CD14-positive monocyte (primary cell): ENCODE measurements at places on chromosomes 13 and 19. TPM values are rescaled to one million over a fixed set of nuclear protein-coding genes. Genes with fewer than 3 reads are reported as not detected.

The APOC1 gene
- polyA plus RNA-seq: not detected

The ZNF611 gene
- polyA plus RNA-seq: 2.3 and 5.5 TPM in 2 replicates

The RFXAP gene
- polyA plus RNA-seq: 1.8 and 3.3 TPM in 2 replicates

- no peak overlapping the region for H3K4me3 ChIP-seq
- H3K4me1 ChIP-seq: peaks cover 17% of the 10 kb centered on the region
- DNase-seq: no peak
- peak overlapping the region; percentile 36 for H3K27ac ChIP-seq
Observed at GRCh38 chr19:42088471-42089190, 12.7 kb downstream of the ZNF574 start.

GRCh38 chr13:99258946-99259345 is 767 bp upstream of the GPR18 start:
- DNase-seq: peak; percentile 69
- peaks cover 11% of the 10 kb centered on the region for H3K36me3 ChIP-seq
- H3K4me3 ChIP-seq: peak overlapping the region; percentile 58
- no peaks in the 10 kb centered on the region for H3K27me3 ChIP-seq
- H3K4me1 ChIP-seq: peaks cover 56% of the 10 kb centered on the region
- no peak overlapping the region for H3K27ac ChIP-seq

GRCh38 chr13:69296130-69296529 is 811.5 kb upstream of the ATXN8OS start:
- H3K4me1 ChIP-seq: no peaks in the 10 kb centered on the region
- H3K36me3 ChIP-seq: no peaks in the 10 kb centered on the region
- DNase-seq: no peak
- H3K27ac ChIP-seq: no peak overlapping the region
- no peaks in the 10 kb centered on the region for H3K27me3 ChIP-seq

DNA sequence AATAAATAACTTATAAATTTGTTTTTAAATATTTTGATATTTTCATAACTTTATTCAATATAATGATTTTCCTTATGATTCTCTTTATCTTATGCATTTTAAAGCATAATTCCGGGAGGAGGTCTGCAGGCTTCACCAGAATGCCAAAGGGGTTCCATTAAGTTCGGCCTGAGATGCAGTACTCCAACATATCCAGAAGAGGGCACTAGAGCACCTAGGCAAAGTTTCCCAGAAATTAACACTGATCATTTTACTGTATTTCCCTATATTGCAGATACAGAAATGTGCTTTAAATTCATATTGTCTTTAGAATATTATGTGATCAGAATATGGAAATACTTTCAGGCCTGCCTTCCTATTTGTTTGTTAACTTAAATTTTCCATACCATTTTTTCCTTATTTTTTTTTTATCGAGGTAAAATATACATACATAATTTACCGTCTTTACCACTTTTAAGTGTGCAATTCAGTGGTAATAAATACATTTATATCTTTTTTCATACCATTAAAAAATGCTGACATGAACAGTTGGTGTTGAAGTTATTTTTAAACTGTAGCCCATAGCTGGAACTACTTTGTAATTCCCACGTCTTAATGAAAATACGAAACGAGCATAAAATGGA is 58.9 kb upstream of the TM9SF2 start:
- no peak overlapping the region for H3K4me3 ChIP-seq
- H3K27ac ChIP-seq: no peak overlapping the region
- no peaks in the 10 kb centered on the region for H3K36me3 ChIP-seq
- no peaks in the 10 kb centered on the region for H3K4me1 ChIP-seq
- H3K27me3 ChIP-seq: no peaks in the 10 kb centered on the region
- DNase-seq: peak; percentile 71

- DNase-seq: peak; percentile 54
- no peak overlapping the region for H3K4me3 ChIP-seq
- H3K36me3 ChIP-seq: peaks cover under 1% of the 10 kb centered on the region
Observed at GRCh38 chr19:36136964-36137686, 2.7 kb upstream of the CAPNS1 start.

GRCh38 chr19:13937479-13938300 is 527 bp downstream of the PODNL1 start:
- no peak overlapping the region for H3K4me3 ChIP-seq
- no peaks in the 10 kb centered on the region for H3K4me1 ChIP-seq
- no peaks in the 10 kb centered on the region for H3K36me3 ChIP-seq
- no peak for DNase-seq
- no peak overlapping the region for H3K27ac ChIP-seq

- peak overlapping the region; percentile 79 for H3K27ac ChIP-seq
- peaks cover 26% of the 10 kb centered on the region for H3K36me3 ChIP-seq
- H3K27me3 ChIP-seq: peaks cover 32% of the 10 kb centered on the region
- peak; percentile 24 for DNase-seq
Observed at GRCh38 chr19:34475975-34476594, 5.5 kb upstream of the WTIP start.

GRCh38 chr13:74907788-74908187 is 574.2 kb downstream of the TBC1D4 start:
- no peak for DNase-seq
- H3K4me1 ChIP-seq: no peaks in the 10 kb centered on the region
- H3K36me3 ChIP-seq: no peaks in the 10 kb centered on the region
- H3K4me3 ChIP-seq: no peak overlapping the region
- H3K27ac ChIP-seq: no peak overlapping the region

DNA sequence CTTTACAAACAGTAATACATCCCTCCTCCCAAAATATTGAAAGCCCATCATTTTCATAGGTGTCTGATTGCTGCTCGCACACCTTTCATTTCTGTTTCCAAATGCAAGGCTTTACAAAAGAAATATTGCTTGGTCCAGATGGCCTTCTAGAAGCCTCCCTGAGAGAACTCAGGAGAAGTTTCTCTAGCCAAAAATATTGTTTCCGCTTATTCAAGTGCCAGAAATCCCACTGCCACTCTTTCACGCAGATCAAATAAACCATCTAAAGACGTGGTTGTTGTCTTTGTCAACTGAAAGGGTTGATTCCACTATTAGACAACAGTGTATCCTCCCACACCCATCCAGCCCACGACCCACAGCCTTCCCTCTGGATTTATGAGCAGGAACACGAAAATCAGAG is 96.2 kb downstream of the ZIC5 start:
- no peak overlapping the region for H3K27ac ChIP-seq
- no peak overlapping the region for H3K4me3 ChIP-seq
- H3K4me1 ChIP-seq: no peaks in the 10 kb centered on the region
- DNase-seq: no peak
- H3K36me3 ChIP-seq: no peaks in the 10 kb centered on the region
- no peaks in the 10 kb centered on the region for H3K27me3 ChIP-seq

- DNase-seq: no peak
- H3K27ac ChIP-seq: no peak overlapping the region
- H3K4me1 ChIP-seq: peaks cover 30% of the 10 kb centered on the region
- no peak overlapping the region for H3K4me3 ChIP-seq
- H3K27me3 ChIP-seq: no peaks in the 10 kb centered on the region
Observed at GRCh38 chr19:44626048-44626624, 12.8 kb downstream of the IGSF23 start.
